Coronary artery (tissue), 2 donors: ENCODE measurements at places on chromosomes 1 and 21.

DNA sequence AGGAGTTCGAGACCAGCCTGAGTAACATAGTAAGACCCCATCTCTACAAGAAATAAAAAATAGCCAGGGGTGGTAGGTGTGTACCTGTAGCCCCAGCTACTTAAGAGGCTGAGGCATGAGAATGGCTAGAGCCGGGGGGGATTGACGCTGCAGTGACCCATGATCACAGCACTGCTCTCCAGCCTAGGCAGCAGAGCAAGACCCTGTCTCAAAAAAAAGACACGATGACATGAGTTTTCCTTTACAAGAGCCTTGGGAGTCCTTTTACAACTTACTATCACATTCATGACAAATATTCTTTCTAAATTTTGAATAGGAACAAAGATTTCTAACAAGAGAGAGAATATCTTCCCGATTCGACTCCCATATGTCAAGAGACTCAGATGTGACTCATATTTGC, 3.3 kb upstream of the BRWD1 start:
- no peak for DNase-seq

- DNase-seq, result no peak
Measured at GRCh38 chr1:157963713-157964112, 29.7 kb upstream of the KIRREL1 start.

DNA sequence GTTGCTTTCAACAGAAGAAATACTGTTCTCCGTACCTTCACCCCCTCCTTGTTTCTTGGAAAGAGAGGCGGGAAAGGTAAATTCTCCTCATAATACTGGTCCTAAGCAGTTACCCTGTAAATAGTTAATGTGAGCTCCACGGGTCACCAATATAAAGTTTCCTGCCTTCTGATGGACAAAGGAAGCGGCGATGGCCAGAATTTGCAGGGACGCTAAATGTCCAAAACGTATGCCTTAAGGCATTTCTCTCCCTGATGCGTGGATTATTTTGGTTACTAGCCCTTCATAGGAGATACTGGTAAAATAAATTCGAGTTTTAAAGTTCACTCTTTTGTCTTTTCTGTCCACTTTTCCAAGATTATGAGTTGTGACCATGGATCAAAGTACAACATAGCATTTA, 898 bp upstream of the PTGS2 start:
- no peak for DNase-seq

- no peak for DNase-seq
Measured at GRCh38 chr1:180974236-180974635, 48.4 kb downstream of the STX6 start.

DNA sequence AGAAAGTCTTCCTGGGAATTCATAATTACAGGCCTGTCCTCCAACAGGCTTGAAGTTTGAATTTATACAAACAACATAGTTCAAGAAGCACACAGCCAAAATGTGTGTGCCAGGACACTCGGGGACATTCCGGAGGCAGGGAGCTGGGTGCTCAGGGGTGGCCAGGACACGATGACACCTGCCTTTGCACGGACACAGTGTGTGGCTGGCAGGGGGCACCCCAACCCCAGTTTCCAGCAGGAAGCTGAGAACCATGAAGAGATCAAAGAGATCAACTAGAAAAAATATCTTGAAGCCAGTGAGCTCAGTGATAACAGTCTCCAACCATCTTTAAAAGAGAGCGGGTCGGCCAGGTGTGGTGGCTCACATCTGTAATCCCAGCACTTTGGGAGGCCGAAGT, 32.5 kb upstream of the TRAPPC10 start:
- DNase-seq, result no peak

GRCh38 chr1:90558754-90559378, 158.2 kb downstream of the BARHL2 start:
- no peak for DNase-seq

- no peak for DNase-seq
Measured at GRCh38 chr1:27603309-27603680, 649 bp downstream of the AHDC1 start.

- DNase-seq, result no peak
Measured at GRCh38 chr21:39109163-39109530, 74.1 kb downstream of the PSMG1 start.

DNA sequence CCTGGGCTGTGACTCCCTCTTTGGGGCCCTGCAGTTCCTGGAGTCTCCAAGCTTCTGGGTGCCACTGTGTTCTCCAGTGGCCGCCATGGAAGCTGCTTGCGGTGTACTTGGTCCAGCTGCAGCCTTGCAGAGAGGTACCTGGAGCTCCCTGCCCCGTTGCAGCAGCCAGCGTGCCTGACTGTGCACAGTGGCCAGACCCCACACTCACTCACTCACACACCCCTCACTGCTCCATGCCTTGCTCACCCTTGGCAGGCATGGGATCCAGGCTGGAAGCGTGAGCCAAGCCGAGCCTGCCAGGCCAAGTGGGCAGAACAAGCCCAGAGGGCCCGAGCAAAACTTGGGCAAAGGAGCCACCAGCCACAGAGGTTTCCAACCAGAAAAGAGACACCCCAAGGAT, 43.0 kb downstream of the MATN1 start:
- no peak for DNase-seq
